Activated CD4-positive, alpha-beta T cell treated with anti-CD3 and anti-CD28 coated beads, Interleukin-2, Interleukin-6, amounts not matched to agents 100 ng/mL and 50 ng/mL, durations not matched to agents 16 hours and 8 hours (primary cell): ENCODE measurements at places on chromosomes 4 and X.

- DNase-seq, result no peak
These were observed 3.4 kb upstream of the ARR3 start for GRCh38 chrX:70264784-70265183.

DNA sequence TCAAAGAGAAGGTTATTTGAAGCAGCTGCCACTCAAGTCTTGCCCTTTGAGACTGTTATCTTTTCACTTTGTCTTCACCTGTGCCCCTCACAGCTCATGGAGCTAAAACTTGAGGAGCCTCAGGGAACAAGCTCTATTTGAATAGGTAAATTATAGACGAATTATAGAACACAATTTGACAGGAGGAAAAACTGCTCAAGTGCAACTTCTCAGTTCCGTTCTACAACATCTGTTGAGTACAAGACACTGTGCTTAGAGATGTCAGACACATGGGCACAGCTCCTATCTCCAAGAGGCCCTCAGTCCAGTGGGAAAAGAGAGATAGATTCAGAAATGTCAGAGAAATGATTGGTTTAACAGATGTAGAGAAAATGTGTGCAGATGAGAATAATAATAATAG, 5.1 kb downstream of the PPP1R2C start:
- DNase-seq, result no peak

DNA sequence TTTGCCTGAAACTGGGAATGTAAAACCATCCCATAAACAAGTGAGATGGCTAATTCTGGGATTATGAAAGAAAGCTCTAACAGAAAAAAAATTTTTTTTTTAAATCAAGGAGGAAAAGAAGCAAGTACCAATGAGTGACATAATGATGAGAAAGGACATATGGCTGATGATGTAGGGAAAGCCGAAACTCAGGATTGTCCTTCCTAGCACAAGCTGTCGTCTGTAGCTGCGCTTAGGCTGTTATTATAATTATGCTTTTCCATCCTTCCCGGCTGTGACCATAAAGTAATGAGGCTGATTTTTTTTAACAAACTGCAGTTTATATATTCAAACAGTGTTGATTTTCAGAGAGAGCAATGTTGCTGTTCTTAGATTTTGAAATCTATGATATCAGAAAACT, 209.8 kb upstream of the NOCT start:
- no peak for DNase-seq

GRCh38 chr4:16636912-16637630, 261.4 kb downstream of the LDB2 start:
- no peak for DNase-seq
